ENCODE measurements at places on chromosomes 6 and 20.

- no peak for DNase-seq
Observed at GRCh38 chr6:53961679-53962370, 149.4 kb upstream of the MLIP start.

GRCh38 chr20:5753814-5754213, 3.6 kb downstream of the SHLD1 start:
- DNase-seq, result no peak

- DNase-seq, result no peak
Observed at GRCh38 chr20:32168184-32168910, 39.2 kb downstream of the PLAGL2 start.

DNA sequence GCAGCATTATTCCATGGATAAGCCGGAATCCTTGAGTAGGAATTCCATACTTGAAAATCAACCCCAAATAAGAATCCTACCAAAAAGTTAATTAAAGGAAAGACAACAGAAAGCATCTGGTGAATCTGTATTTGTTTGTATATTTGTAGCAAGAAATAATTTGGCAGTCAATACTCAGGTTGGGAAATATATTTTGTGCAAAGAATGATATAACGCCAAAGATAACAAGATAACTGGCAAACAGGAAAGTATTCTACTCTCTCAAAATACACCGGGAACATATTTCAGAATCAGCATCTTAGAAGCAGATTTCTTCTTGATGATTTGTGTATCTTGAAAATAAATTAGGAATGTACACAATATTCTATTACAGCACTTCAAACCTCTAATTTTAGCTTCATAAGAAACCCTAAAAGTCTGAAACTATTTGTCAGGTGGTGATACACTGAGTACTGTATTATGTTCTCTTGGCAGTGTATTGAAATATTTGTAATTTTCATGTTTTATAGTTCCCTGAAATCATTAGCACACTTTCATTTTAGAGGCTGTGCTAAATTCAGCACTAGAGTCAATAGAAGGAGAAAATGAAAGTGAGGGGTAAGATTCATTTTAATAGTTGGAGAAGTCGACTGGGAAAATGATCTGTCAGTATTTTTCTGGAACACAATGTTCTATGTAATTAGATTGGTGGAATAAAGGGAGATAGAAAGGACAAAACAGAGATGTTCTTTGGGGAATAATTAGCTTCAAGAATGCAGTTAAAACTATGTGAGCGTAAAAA, 879.7 kb upstream of the GJE1 start:
- no peak for DNase-seq

DNA sequence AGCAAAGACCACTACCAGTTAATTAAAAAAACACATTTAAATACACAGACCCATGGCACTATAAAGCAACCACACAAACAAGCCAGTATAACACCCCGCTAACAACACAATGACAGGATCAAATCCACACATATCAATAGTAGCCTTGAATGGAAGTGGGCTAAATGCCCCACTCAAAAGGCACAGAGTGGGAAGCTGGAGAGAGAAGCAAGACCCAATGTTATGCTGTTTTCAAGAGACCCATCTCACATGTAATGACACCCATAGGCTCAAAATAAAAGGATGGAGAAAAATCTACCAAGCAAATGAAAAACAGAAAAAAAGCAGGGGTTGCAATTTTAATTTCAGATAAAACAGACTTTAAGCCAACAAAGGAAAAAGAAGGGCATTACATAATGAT, 125.4 kb upstream of the PTCHD4 start:
- no peak for DNase-seq

GRCh38 chr6:137936798-137937197, 69.7 kb downstream of the TNFAIP3 start:
- no peak for DNase-seq

GRCh38 chr6:163331245-163331644, 83.3 kb upstream of the QKI start:
- no peak for DNase-seq

- no peak for DNase-seq
Observed at GRCh38 chr6:21075986-21076385, 517.6 kb upstream of the SOX4 start.

DNA sequence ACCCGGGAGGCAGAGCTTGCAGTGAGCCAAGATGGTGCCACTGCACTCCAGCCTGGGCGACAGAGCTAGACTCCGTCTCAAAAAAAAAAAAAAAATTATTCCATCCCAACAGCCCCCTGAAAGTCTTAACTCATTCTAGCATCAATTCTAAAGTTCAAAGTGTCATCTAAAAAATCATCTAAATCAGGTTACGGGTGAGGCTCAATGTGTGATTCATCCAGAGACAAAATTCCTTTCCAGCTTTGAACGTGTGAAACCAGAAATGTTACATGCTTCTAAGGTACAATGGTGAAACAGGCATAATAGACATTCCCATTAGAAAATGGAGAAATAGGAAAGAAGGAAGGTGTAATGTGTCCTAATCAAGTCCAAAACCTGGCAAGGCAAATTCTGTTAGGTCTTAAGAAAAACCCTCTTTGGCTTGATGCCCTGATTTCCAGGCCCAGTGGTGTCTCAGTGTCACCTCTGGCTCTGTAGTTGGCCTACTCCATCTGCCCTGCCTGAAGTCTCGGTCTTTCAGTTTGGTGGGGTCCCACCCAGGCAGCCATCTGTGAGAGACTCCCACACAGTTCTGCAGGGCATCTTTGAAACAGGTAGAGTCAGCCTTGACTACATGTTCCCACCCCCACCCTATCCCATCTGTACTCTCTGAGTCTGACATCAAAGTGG, 43.5 kb downstream of the HFE start:
- no peak for DNase-seq

Measured in activated T-cell treated with anti-CD3 and anti-CD28 coated beads for 24 hours (primary cell).